ENCODE measurements at places on chromosomes 1 and 21. TPM values are rescaled to one million over a fixed set of nuclear protein-coding genes. Genes with fewer than 3 reads are reported as not detected.

NTMT2 gene
- total RNA-seq = not detected

TAS1R1 gene
- 0.49 TPM for total RNA-seq

HSD17B7 gene
- total RNA-seq = 34.0 TPM

DNAJB4 gene
- 52.5 TPM for total RNA-seq

MYOM3 gene
- total RNA-seq = 1.7 TPM

PM20D1 gene
- 0.26 TPM for total RNA-seq

VN1R5 gene
- not detected for total RNA-seq

FMO3 gene
- total RNA-seq = 0.86 TPM

YBX1 gene
- 408 TPM for total RNA-seq

CCDC185 gene
- not detected for total RNA-seq

NBPF6 gene
- not detected for total RNA-seq

MIS18A gene
- total RNA-seq = 6.5 TPM

- DNase-seq = no peak
Measured at GRCh38 chr1:195971589-195971988, 636.7 kb downstream of the KCNT2 start.

DNA sequence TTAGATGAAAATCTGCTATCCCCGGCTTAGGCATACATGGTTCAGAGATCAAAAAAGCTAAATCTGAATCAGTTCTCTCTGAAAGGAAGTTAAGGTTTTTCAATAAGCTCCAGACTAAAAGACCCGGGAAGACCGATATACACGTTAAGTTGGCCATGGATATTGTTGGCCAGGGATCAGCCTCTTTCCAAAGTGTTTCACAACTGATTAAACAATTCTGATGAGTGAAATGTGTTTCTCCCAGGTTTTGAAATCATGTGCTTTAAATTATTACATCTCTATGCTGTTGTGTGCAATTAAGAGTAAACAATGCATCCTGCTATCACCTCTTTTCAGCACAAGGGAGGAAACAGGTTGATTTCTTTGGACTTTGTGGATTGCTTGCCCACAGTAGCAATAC lies 23.7 kb upstream of the GNG12 start:
- DNase-seq = no peak

- no peak for DNase-seq
Measured at GRCh38 chr1:39117899-39118450, 86.5 kb upstream of the MACF1 start.

GRCh38 chr1:19567041-19567440 lies 77.1 kb upstream of the NBL1 start:
- DNase-seq = no peak

- DNase-seq = no peak
Measured at GRCh38 chr1:179794669-179795068, 51.6 kb downstream of the FAM163A start.

- no peak for DNase-seq
Measured at GRCh38 chr1:168321945-168322344, 41.3 kb downstream of the TBX19 start.

DNA sequence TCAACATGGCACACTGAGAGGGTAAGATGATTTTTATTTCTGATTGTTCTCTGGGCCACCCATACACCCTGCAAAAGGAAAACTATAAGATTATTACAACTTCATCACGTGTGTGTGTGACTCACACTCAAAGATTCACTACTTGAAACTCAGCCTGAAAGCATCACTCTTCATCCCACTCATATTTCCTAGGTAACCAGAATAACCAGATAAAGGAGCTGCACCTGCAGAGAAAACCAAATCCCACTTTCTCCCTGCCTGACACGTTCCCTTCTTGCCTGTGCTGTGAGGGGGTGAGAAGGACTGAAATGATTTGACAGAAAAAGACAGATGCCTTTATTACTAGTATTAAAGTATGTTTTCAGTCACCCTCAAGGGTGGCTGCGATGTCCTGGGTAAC lies 131.6 kb downstream of the TGFBR3 start:
- no peak for DNase-seq

- DNase-seq = no peak
Measured at GRCh38 chr1:173009597-173009996, 41.1 kb downstream of the TNFSF18 start.

- DNase-seq = no peak
Measured at GRCh38 chr1:115240297-115240696, 97.8 kb downstream of the NGF start.

DNA sequence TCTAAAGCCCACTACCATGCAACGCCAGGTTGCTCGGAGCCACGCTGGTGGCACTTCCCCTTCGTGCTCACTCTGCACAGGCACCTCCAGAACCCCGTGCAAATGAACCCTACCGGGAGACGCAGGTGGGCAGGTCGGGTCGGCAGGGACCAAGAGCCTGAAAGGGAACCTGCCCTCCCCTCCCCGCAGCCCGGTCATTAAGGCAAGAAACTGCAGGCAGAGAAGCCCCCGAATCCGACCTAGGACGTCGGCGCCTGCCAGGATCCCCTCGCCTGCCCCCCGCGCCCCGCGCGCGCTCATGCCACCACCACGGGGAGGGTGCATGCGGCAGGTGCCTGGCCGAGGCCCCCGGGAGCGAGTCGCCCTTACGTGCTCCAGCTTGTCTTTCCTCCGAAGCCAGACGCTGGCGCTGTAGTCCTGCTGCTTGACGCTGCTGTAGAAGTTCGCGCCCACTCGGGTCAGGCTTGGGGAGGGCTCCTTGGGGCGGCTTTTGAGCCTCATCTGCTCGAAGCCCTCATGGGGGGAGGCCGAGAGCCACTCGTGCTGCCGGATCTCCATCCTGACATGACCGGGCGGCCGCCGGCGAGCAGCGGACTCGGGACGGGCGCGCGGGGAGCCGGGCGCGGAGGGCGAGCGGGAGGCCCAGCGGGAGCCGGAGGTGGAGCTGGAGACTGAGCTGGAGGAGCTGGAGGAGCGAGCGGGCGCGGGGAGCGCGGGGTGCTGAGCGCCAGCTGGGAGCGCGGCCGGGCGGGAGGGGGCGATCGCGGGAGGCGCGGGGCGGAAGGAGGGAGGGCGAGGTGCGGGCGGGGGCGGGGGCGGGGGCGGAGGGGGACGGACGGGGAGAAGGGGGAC lies 552 bp downstream of the PLD5 start:
- DNase-seq = no peak

- no peak for DNase-seq
Measured at GRCh38 chr1:114439369-114439768, 71.6 kb downstream of the TRIM33 start.

GRCh38 chr1:234217316-234217840 lies 155.9 kb upstream of the COA6 start:
- no peak for DNase-seq

DNA sequence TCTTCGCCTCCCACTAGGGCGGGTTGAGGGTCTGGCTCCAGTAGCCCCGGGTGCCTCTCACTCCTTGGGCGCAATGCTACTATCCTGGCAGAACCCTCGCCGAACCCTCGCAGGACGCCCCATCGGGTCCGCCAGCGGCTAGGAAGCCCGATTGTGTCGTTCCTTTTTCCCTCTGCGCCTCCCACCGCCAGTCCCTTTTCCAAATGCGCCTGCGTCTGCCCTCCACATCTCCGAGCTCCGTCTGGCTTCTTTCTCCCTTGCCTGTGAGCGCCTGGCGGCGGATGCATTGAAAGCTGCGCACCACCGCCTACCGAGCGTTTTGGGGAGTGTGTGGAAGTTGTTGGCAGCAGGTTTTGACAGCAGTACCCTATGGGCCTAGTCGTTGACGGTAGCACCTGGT lies 1.0 kb upstream of the DIRAS3 start:
- DNase-seq = peak; percentile 28

DNA sequence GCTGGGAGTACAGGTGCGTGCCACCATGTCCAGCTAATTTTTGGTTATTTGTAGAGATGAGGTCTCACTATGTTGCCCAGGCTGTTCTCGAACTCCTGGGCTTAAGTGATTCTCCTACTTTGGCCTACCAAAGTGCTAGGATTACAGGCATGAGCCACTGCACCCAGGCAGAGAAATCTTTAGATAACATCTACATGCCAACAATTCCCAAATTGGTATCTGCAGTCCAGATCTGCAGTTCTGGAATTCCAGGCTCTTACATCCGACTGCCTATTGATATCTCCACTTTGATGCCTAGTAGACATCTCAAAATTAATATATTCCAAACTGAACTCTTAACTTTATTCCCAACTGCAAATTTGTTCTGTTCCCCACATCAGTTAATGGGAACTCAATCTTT lies 23.3 kb downstream of the INAVA start:
- DNase-seq = no peak

DNA sequence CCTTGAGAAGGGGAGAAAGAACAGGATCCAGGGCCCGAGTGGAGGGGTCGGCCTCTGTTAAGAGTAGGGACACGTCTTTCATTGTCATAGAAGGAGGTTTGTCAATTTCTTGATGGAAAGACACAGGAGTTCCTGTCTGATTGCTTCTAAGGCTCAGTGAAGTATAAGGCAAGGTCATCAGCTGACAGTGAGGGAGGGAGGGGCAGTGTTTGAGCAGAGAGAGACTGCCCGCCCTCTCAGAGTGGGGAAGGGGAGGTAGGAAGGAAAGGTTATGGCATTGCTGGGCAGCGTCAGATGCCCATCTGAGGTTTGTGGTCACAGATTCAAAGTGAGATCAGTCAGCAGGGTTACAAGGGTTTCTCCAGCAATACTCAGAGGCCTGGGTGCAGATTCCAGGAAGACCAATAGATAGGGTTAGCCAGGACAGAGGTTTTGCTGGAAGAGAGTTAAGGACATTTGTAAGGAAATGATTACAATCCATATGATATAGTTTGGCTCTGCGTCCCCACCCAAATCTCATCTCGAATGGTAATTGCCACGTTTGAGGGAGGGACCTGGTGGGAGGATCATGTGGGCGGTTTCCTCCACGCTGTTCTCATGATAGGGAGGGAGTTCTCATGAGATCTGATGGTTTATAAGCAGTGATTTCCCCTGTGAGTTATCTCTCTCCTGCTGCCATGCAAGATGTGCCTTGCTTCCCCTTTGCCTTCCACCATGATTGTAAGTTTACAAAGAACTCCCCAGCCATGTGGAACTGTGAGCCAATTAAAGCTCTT lies 127.2 kb upstream of the GJB5 start:
- DNase-seq = no peak

DNA sequence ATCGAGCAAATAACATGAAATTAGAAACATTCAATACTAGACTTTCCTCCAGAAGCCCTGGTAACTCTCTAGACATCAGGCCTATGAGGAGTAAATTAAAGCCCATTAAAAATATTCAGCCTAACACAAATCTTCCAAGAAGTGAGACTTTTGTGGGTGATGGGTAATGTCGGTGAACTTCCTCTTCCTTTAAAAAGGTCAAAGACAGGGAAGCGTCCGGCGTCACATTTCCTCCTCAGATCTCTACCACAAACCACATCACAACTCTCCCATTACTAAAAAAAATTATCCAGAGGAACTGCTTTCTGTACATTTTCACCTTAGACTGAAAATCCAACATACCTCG lies 1.4 kb downstream of the EIF4G3 start:
- peak; percentile 49 for DNase-seq

DNA sequence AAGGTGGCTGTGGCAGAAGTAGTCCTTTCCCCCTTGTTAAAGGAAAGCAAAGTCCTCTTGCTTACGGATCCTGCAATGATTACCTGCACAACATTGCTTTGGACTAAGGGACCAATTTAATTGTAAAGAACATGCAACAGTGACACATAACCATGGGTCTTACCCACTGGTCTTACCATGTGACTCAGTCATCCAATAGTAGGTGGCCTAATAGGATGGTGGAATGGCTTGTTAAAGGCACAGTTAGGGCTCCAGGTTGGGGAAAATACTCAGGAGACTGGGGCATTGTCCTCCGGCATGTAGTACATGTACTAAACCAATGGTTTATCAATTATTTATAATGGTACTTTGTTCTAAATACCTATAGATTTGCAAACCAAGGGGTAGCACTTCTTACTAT lies 2.1 kb upstream of the YIPF1 start:
- no peak for DNase-seq

DNA sequence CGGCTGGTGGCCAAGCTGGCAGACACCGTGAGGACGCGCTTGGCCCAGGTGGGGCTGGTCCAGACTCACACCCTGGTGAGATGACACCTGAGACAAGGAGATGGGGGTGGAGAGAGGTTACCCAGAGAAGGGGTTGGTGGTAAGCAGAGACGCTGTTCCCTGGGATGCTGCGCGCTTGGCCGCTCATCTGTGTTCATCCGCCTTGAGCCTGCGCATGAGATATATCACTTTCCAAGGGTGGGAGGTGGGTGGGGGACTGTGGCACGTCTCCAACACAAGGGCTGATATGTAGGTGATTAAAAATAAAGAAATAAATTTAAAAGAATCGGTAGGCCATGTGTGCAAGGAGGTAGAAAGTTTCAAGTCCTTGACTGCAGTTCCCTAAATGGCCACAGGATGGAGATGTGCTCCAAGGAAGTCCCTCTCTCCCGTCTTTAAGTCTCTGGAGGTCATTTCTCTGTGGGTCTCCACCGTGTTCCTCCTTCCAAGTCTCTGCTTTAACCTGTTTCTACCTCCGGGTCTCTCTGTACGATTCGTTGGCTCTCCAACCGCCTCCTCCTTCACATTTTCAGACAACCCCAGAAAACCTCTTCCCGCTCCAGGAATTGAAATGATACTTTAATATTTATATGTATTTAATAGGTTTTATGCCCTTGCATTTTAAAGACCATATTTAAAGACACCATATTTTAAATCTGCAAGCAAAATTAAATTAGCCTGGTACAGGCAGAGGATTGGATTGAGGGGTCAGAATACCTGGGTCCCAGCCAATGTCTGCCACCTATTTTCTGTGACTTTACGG lies 4.5 kb downstream of the TTC24 start:
- peak; percentile 79 for DNase-seq

GRCh38 chr1:28328228-28328648 lies 602 bp upstream of the MED18 start:
- DNase-seq = no peak

DNA sequence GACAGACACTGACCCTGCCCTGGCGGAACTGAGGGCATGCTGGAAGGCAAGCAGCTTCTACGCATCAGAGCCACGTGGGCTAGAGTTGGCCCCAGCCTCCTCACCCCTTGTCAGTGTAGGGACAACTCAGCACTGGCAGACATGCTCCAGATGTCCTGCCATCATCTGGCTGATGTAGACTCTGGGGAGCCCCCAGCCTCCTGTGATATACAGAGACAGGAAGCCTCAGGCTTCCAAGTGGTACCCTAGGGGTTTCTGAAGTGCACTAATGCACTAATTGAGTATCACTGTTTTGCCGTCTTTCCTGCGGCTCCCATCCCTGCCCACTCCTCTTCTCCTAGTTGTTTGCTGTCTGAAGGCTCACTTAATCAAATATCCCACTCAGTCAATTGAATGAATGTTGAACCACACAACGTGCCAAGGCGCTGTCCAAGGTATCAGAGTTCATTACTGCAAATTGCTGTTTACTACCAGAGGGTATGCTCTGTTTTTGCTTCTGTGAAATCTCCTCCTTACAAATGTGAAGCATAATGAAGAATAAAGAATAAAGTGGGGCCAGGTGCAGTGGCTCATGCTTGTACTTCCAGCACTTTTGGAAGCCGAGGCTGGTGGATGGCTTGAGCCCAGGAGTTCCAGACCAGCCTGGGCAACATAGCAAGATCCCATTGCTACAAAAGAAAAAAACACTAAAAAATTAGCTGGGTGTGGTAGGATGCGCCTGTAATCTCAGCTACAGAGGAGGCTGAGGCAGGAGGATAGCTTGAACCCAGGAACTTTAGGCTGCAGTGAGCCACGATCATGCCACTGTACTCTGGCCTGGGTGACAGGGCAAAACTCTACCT lies 76.4 kb upstream of the ZBTB18 start:
- DNase-seq = no peak
